ENCODE measurements at places on chromosomes 12 and 14.
A peak's percentile ranks its signal among the peaks of the same experiment; 100 is the strongest.

DNA sequence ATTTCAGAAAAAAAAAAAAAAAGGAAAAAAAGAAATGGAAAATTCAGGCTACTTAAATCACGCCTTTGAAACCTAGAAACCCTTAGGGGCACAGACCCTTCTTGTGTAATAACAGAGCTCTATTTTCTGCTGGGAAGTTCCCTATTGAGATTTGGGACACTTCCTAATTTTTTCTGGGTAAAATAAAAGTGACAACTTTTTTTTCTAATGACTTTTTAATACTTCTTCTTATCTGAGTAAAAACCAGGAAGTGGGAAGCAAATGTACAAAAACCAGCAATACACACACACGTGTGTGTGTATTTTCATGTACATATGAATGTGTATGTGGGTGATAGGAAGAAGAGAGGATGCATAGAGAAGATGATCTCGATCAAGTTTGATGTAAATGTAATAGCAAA lies 35.8 kb downstream of the ETV6 start:
- H3K4me3 ChIP-seq = no peak overlapping the region
- ATAC-seq = no peak

DNA sequence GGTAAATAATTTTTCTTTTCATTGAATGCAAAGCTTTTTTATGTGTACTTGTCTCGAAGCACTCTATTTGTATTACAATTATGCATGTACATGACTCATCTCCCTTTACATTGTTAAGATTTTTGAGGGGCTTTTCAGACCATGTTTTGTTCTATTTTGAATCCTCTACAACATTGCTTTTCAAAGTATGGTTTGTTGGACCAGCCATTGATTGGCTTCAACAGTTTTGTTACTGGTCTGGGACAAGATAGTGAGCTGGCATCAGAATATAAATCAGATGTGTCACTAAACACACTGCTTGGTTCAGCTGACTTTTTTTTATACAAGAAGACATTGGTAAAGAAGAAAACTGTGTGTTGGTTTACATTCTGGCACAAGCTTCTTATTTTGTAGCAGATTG lies 122.3 kb downstream of the MON2 start:
- H3K36me3 ChIP-seq = no peaks in the 10 kb centered on the region
- H3K4me1 ChIP-seq = no peaks in the 10 kb centered on the region
- H3K27me3 ChIP-seq = no peaks in the 10 kb centered on the region
- no peak overlapping the region for H3K27ac ChIP-seq

GRCh38 chr12:82647853-82648252 lies 38.9 kb upstream of the TMTC2 start:
- ATAC-seq = no peak
- no peaks in the 10 kb centered on the region for H3K27me3 ChIP-seq
- no peak overlapping the region for H3K4me3 ChIP-seq
- H3K4me1 ChIP-seq = no peaks in the 10 kb centered on the region
- H3K27ac ChIP-seq = no peak overlapping the region

DNA sequence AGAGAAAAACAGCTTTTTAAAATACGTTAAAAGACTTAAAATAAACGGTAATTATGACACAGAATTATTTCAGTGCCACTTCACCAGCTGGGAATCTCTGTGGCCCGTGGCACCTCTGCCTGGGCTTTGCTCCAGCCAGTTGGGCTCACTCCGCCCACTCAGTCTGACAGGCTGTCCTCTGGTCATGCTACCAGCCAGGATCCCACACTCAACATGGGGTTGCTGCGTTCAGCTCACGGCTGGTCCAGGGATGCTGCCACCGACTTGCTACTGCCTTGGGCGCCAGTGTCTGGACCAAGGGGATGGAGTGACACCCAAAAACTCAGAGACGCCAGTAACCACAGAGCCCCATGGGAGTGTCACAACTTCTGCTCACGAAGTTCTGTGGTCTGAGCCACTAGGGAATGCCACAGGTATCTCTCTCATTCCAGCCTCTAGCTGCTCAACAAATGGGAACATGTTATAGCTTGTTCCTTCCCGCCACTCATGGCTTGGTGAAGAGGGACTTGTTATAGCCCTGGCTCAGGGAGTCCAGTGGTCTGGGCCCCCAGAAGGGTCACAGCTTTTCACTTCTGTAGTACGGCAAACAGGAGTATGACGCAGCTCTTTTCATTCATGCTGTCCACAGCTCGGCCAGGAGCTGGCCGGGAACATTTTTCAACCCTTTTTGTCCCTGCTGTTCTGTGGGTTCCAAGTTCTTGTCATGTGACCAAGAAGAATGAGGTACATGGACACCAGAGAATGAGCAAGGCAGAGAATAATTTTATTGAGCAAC lies 23.4 kb upstream of the ATXN7L3B start:
- H3K4me3 ChIP-seq = no peak overlapping the region
- no peak for ATAC-seq
- H3K27me3 ChIP-seq = peaks cover 5% of the 10 kb centered on the region
- no peak overlapping the region for H3K27ac ChIP-seq
- H3K36me3 ChIP-seq = no peaks in the 10 kb centered on the region
- H3K4me1 ChIP-seq = no peaks in the 10 kb centered on the region

- H3K4me3 ChIP-seq = no peak overlapping the region
- no peaks in the 10 kb centered on the region for H3K36me3 ChIP-seq
- H3K4me1 ChIP-seq = peaks cover 22% of the 10 kb centered on the region
- no peak for ATAC-seq
These were observed 2.5 kb upstream of the PSEN1 start for GRCh38 chr14:73133795-73134194.

GRCh38 chr14:105866841-105867321 lies 340.5 kb downstream of the TMEM121 start:
- no peak overlapping the region for H3K4me3 ChIP-seq
- ATAC-seq = no peak
- no peaks in the 10 kb centered on the region for H3K4me1 ChIP-seq
- H3K27me3 ChIP-seq = peaks cover 38% of the 10 kb centered on the region
- no peak overlapping the region for H3K27ac ChIP-seq
- H3K36me3 ChIP-seq = no peaks in the 10 kb centered on the region

DNA sequence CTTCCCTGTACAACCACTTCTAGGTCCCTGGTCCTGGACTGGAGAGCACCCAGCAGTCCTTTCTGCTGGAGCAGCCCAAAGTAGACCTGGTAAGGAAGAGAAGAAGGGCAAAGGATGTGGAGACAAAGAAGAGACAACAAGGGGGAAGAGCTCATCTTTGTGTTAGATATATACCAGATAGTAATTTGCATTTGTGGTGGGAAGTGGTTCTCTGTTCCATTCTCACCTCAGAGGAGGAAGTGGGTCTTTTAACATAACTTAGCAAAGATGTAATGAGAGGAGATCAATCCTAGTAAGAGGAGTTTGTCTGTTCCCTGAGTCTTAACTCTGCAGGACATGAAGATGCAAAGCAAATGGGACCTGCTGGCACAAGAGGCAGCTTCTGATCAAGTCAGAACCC lies 8.0 kb downstream of the CCDC198 start:
- no peak for ATAC-seq
- no peak overlapping the region for H3K4me3 ChIP-seq
- H3K4me1 ChIP-seq = no peaks in the 10 kb centered on the region

DNA sequence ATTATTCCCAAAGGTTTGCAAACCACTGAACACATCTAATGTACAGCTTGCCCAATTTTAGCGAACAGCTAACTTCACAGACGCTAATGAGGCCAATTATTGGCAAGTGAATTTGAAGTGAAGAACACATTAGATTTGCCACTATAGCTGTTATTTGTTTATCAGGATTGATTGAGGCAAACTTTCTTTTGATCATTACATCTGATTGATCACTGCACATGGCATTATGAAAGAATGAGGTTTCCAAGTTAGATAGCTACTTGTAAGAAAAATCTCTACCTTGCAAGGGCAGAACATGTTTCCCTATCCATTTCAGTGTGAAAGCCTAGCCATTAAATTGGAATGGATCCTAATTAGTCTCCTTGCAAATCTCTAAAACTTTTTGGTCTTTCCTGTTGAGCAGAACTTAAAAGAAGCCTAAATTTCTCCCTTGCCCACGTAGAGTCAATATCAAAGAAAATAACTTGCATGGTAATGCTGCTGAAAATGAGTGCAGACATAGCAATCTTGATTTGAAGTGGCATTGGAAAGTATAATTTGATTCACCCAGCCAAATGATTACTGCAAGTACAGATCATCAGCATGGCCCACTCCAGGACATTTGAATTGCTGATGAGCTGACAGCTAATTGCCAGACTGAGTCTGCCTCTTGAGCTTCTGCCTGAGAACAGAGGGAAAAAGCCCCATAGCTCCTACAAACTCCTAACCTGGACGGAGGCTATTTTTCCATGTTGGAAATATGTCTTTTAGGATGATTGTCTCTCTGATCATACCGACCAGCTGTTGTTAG lies 98.6 kb downstream of the TPH2 start:
- no peak overlapping the region for H3K27ac ChIP-seq
- no peak overlapping the region for H3K4me3 ChIP-seq

GRCh38 chr12:12505544-12506495 lies 56.8 kb downstream of the DUSP16 start:
- peaks cover 15% of the 10 kb centered on the region for H3K4me1 ChIP-seq
- H3K27ac ChIP-seq = peak overlapping the region; percentile 51
- H3K27me3 ChIP-seq = no peaks in the 10 kb centered on the region
- H3K4me3 ChIP-seq = peak overlapping the region; percentile 15
